ENCODE measurements at places on chromosomes 2 and 18.

GRCh38 chr2:109722026-109722425, 72.1 kb upstream of the RGPD5 start:
- no peak for DNase-seq

DNA sequence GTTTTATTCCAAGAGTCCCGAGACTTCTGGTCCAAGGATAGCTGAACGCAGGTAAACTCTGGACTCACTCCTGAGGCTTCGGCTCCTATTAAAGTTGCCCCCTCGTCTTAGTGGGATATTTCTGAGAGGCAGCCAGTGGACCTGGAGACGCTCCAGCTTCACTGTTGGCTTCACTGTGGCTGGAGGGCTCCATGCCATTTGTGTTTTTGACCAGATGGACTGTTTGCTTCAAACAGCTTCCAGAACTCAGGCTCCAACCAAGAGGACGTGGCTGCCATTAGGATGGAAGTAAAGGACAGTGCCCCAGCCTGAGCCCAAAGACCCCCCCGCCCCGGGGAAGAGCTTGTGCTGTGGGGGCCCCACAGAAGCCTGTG, 94.4 kb upstream of the LDAH start:
- no peak for DNase-seq

DNA sequence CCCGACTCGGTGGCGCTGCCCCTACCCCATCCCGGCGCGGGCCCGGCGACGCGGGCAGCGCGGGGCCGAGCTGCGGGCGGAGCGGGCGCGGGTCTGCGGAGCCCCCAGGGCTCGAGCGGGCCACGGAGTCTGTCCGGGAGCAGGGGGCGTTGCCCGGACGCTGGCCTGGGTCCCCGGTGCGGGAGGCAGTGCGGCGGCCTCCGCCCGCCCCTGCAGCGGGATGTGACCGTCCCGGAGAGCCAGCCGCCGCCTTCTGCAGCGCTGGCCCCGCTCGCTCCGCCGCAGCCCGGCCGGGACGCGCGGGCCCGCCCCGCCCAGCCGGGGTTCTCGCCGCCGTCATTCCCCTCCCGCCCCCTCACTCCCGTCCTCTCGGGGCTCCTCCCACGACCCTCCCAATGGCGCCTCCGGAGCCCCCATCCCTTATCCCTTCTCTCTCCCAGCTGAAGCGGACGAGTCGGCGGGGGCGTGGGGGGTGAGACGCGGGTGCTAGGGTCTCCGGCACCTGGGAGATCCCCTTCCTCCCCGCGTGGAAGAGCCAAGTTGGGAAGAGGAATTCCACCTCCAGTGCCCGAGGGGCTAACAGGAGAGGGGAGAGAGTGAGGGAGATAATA, at the start of gene FNDC4:
FNDC4 (minus strand) TSS at position 257 of the 611 bp plus-strand sequence. CDS start 521 bp downstream, outside the sequence.
- no peak for DNase-seq

DNA sequence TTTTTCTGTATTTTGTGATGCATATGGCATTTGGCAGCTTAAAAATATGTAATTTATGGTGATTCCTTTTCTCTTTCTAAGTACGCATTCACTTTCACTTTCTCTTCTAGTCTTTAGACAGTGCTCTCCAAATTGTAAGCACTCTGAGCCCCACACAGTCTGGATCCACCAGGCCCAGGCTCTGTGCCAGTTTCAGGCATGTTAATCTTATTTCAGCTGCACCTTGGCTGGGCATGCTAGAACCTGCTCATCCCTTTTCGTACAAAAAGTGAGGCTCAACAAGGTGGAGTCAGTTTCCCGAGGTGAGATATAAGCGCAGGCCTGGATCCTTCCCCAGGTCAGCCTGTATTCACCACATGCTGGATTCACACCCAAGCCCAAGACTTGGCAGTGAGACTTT, 203.9 kb downstream of the MTX2 start:
- no peak for DNase-seq

- DNase-seq = no peak
Measured at GRCh38 chr2:83817511-83817910, 641.6 kb downstream of the SUCLG1 start.

All from coronary artery (tissue), 2 donors.